ENCODE measurements at places on chromosomes 3 and 15.

- DNase-seq, result no peak
Measured at GRCh38 chr3:63132461-63133250, 145.5 kb upstream of the SYNPR start.

DNA sequence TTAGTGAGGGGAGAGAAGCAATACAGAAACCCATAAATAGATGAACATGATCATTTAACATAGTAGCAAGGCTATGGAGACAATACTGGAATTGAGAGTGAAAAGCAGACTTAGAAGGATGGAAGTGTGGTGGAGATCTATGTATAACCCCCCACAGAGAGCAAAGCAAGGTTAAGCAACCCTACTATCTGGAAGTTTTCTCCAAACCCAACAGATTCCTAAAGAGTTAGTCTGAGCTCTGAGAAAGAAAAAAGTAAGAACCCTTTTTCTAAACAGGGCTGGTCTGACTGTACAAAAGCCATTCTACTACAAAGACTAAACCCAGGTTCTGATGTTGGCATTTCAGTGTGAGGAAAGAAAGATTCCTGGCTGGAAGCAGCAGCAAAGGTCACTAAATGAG is 153.2 kb downstream of the WNT5A start:
- DNase-seq, result no peak

GRCh38 chr3:134381831-134382442 is 7.7 kb upstream of the AMOTL2 start:
- no peak for DNase-seq

DNA sequence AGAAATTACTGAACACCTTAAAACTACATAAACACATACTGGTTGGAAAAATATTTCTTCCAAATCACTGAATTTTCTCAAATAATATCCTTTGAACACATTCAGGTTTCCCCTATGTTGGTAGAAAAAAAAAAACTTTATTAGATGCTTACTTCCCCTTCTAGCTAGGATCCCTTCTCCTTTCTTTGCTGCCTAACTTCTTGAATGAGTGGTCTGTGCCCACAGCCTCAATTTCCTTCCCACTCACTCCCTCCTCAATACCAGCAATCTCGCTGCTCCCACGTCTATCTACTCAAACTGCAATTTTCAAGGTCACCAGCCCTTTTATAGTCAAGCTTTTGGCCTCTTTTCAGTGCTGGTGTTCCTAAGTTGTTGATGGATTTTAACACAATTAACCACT is 8.3 kb downstream of the CD200R1 start:
- no peak for DNase-seq

DNA sequence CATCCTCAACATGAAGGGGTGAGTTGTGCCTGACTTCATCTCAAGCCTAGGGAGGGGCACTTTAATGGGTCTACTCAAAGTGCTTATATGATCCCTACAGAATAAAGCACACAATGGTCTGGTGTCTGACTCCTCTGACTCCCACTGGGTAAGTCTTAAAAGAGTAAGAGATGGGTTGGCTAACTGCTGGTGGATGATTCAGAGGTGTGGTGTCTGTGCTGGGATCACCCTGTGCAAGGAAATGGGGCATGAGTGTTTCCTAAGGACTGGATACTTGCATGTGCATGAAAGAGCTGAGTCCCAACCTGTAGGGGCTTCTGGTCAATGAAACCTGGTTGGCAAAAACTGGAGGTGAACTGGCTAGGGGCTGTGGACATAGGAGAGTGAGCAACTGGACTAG is 158.8 kb downstream of the IL20RB start:
- no peak for DNase-seq

GRCh38 chr15:96252148-96252547 is 78.4 kb upstream of the NR2F2 start:
- DNase-seq, result no peak

GRCh38 chr3:10614168-10614567 is 108.8 kb upstream of the ATP2B2 start:
- DNase-seq, result no peak

- no peak for DNase-seq
Measured at GRCh38 chr15:81492969-81493645, 119.1 kb upstream of the TMC3 start.

DNA sequence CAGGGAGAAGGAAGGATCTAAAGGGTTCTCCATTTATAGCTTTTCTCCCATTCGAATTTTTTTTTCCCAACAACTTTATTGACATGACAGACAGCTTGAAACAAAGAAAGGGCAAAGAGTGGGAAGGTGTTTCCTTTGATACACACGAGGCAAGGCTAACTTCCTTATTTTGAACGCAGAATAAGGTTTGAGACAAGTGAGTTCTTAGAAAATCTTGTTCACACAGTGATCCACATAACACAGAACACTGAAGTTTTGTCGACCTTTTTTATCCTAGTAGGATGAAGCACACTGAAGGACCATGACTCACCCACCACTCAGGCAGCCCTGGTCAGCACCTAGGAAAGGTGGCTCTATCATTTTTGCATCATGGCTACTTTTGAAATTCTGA is 425.8 kb upstream of the MDFIC2 start:
- DNase-seq, result no peak

DNA sequence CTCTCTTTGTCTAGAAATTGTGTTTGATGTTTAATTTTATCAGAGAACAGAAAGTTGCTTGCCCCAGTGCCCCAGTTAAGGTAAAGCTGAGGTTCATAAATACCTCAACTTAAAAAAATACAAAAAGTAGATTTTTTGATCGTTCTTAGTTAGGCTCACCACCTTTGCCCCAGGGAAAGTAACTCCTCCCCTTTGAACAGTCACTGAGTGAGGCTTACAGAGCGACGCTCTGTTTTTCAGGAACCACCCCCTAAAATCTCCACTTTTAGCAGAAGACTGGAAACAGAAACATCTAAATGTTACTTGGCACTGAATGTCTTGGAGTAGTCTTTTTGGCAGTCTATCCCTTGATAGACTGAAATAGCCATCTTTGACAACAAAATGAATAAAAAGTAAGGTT is 24.9 kb downstream of the BLM start:
- no peak for DNase-seq

DNA sequence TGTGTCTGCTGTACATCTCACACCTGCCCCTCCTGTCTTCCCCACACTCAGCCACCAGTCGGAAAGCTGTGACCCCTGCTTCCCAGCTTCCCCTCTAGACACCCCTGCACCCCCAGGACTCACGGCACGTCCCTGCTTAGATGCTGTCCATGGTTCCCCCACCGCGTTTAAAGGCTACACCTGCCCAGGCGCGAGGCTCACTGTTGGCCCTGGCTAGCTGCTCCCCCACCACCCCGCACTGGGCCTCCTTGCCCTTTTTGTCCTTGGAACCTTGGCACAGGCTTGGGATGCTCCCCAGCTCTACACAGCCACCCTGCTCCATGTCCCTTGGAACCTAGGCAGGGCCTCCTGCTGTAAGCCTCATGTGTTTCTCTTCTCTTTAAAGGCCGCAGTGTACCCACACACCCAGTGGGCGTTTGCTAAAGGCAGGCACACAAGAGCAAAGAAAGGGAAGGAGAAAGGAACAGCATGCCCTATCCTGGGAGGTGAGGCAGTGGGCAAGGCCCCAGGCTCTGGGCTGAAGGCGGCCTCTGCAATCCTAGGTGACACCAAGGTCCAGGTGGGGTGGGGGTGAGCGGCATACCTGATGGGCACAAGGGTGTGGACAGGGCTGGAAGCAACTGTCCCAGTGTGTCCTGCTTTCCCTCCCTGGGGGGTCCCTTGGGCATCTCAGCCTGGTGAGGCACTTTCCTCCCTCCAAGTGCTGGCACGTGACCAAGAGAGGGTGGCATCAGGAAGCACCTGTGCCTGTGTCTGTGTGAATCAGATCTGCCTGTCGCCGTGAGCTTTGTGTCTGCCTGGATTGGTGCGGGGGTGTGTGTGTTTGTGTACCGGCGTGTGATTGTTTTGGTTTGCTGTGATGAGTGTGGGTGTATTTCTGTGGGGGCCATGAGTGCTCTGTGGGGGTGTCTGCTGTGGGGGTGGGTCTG is 54.4 kb downstream of the TPRA1 start:
- no peak for DNase-seq

DNA sequence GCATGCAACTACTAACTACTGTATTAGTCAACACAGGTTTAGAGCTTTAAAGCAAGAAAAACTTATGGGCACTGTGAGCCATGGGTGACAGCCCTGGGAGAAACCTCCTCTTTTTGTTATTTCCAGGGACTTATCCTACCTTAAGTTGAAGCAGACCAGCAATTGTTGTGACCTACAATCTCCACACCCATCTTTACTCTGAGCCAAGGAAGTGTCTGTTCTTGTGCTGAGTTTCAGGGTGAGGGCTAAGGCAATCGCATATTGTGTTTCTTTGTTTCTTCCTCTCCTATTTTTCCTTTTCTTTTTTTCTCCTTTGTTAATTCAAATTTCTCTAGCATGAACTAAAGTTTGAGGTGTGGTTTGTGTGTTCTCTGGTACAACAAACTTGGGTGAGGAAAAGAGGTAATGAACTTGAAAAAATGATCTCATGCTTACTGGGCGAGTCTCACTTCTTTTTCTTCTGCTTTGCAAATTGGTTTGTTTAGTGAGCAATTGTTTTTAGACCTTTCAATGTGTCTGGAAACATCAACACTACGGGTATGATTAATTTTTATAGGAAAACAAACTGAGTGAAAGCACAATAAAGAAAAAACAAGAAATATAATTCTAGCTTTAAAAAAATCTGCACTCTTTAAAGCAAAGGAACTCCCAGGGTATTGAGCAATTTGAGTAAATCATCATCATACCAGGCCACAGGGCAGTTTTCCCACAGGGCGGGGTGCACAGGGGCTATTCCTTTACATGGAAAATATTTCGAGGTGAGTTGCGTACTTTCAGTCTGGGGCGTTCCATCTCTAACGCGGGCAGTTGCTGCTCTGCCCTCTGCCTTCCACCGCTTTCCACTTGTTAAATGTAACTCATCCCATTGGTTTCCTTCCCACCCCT is 2.7 kb downstream of the UPK1B start:
- DNase-seq, result no peak

GRCh38 chr3:170233530-170233929 is 11.3 kb downstream of the PRKCI start:
- DNase-seq, result no peak

DNA sequence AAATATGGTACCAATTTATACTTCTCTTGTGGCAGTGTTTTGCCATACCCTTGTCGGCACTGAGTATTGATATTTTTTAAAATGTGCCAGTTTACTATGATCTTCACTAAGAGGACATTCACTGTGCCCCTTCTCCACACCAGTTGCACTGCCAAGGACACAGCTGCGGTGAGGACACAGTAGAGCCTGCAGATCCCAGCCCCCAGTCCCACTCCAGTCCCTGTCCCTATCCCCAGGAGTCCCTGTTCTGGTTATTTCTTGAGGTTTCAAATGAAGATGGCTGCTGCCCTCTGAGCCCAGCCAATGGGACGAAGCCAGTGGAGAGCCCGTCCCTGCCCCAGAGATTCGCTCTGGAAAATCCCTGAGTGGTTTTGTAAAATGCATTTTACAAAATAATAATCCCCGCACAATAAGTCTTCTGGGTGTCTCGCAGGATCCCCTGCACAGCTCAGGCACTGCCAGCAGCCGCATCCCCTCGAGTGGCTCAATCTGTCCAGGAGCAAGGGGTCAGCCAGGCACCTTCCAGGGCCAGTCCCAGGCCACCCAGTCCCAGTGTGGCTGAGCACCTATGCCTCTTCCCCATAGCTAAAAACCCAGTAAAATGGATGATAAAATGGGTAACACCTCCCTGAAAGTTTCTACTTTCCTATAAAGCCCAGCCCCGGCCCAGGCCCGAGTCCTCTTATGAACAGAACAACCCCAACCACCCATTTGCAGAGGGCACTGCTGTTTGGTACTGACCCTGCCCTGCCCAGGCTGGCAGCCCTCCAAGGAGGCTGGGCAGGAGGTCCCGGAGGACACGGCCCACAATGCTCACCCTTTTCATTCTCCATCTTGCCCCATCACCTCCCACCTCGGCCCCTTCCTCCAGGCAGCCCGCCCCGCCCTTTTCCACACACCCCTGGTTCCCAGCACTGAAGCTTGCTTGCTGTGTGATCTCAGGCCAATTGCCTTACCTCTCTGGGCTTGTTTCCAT is 91.1 kb downstream of the VGLL4 start:
- DNase-seq, result no peak

- no peak for DNase-seq
Measured at GRCh38 chr15:40594429-40594836, 384 bp downstream of the KNL1 start.

Data from stimulated activated CD4-positive, alpha-beta T cell treated with anti-CD3 and anti-CD28 coated beads, Interleukin-1b, Interleukin-23, amount 100 ng/mL, for 4 hours (primary cell).